ENCODE measurements at places on chromosomes 12 and 14. TPM values are rescaled to one million over a fixed set of nuclear protein-coding genes. Genes with fewer than 3 reads are reported as not detected.

- no peaks in the 10 kb centered on the region for H3K27me3 ChIP-seq
- no peak for DNase-seq
- no peak overlapping the region for H3K4me3 ChIP-seq
- H3K4me1 ChIP-seq: no peaks in the 10 kb centered on the region
- no peaks in the 10 kb centered on the region for H3K36me3 ChIP-seq
Measured at GRCh38 chr12:61490526-61491498, 769.4 kb upstream of the USP15 start.

Gene AKAP3
- 1.1 TPM for polyA plus RNA-seq

Gene ERBB3
- polyA plus RNA-seq: 0.26 TPM

DNA sequence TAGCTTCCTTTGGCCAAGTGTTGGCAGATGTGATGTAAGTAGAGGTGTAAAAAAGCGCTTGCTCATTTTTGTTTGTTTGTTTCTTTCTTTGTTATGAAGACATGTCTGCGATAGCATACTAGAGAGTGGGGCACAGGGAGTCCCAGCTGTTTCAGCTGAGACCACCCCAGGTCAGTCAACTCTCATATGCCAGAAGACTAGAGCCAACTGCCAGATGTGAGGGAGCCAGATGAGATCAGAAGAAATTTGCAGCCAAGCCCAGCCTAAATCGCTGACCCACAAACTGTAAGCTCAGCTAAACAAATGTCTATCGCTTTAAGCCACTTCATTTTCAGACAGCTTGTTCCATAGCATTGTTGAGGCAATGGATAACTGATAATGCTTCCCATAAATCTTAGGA is 397.1 kb downstream of the APAF1 start:
- H3K4me1 ChIP-seq: no peaks in the 10 kb centered on the region
- no peak for DNase-seq
- H3K27ac ChIP-seq: no peak overlapping the region
- no peaks in the 10 kb centered on the region for H3K36me3 ChIP-seq
- no peaks in the 10 kb centered on the region for H3K27me3 ChIP-seq

GRCh38 chr12:72035625-72036024 is 97.0 kb downstream of the TPH2 start:
- H3K36me3 ChIP-seq: no peaks in the 10 kb centered on the region
- peaks cover 1% of the 10 kb centered on the region for H3K27me3 ChIP-seq
- no peak overlapping the region for H3K4me3 ChIP-seq
- H3K27ac ChIP-seq: no peak overlapping the region

DNA sequence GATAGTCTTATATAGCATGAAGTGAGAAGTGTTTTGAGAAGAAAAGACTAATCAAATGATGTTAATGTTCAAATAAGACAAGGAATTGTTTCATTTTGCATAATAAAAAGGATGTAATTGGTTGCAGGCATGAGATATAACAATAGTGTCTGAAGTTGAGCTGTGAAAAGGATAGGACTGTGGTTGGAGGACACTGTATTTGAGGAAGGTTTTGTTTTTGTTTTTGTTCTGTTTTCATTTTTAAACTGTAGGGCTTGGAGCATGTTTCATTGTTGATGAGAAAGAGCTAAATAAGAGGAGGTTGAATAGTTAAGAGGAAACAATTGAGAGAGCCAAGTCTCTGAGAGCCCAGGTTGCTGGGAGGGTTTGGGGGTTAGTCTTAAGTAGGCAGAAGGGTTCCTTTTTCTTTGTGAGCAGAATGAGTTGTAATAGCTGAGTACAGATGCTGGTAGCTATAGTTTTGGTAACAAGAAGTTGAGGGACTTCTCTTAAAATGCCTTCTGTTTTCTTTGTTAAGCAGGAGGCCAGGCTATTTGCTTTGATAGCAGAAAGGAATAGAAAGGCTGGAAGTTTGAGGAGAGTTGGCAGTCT is 58.4 kb downstream of the CCDC91 start:
- no peak overlapping the region for H3K27ac ChIP-seq
- no peak for DNase-seq
- no peaks in the 10 kb centered on the region for H3K27me3 ChIP-seq
- no peaks in the 10 kb centered on the region for H3K4me1 ChIP-seq
- no peaks in the 10 kb centered on the region for H3K36me3 ChIP-seq
- H3K4me3 ChIP-seq: no peak overlapping the region

Gene EIF2S3B
- 0.40 TPM for polyA plus RNA-seq

Gene TAS2R10
- polyA plus RNA-seq: not detected

Data from psoas muscle (tissue), 8 donors.